Endothelial cell of coronary artery (primary cell): ENCODE measurements at places on chromosomes 2 and 18. TPM values are rescaled to one million over a fixed set of nuclear protein-coding genes. Genes with fewer than 3 reads are reported as not detected.

SNED1 gene
- total RNA-seq: 11.2 and 23.2 TPM in 2 replicates

ZRANB3 gene
- 6.7 and 8.9 TPM in 2 replicates for total RNA-seq

MBD5 gene
- 10.3 and 17.3 TPM in 2 replicates for total RNA-seq

RIT2 gene
- total RNA-seq: not detected in 2 replicates

DIS3L2 gene
- total RNA-seq: 19.7 and 21.6 TPM in 2 replicates

CACNB4 gene
- total RNA-seq: 0.18 and 0.28 TPM in 2 replicates

FAM161A gene
- total RNA-seq: 1.4 and 2.1 TPM in 2 replicates

SLC11A1 gene
- total RNA-seq: under 0.01 and 0.19 TPM in 2 replicates

CTLA4 gene
- total RNA-seq: not detected in 2 replicates

SATB2 gene
- total RNA-seq: 2.2 and 3.6 TPM in 2 replicates

ALPI gene
- total RNA-seq: not detected in 2 replicates

FAM237A gene
- not detected in 2 replicates for total RNA-seq

RGPD4 gene
- not detected in 2 replicates for total RNA-seq

SUMO1 gene
- 96.3 and 104 TPM in 2 replicates for total RNA-seq
